ENCODE measurements at places on chromosomes 3 and 15.
A peak's percentile ranks its signal among the peaks of the same experiment; 100 is the strongest.

GRCh38 chr3:105351821-105352220 is 14.9 kb upstream of the ALCAM start:
- no peak for DNase-seq

DNA sequence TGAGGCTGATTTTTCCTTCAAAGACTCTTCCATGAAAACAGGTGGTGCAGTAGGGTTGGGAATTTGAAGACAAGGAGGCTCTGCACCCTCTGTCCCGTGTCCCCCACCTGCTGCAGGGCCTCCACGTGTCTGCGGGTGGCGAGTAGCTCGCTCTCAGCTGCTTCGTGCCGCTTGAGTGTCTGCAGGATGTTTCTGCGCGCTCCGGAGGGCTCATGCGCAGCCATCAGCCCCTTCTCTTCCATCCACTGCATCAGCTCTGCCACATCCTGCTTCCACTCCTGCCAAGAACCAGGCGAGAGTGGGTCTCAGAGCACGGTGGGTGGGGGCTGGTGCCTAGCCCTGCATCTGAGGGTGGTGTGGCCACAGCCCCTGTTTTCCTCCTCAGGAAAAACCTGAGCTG is 17.8 kb downstream of the SPTBN5 start:
- no peak for DNase-seq

DNA sequence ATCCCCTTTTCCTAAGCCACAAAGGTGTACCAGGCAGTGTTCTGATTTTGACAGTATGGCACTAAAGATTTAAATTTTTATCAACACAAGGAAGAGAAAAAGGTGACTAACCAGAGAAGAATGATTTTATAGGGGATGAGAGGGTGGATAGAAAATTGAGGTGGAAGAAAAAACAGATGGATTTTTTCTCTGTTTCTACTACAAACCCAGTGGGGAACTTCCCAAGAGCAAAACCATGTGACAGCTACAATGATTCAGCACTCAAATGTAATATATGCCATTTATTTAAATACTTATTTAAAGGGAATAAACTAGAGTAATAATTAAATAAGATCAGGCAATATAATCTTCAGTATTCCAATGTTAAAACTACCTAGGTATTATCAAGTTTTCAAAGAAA is 11.1 kb downstream of the DCUN1D1 start:
- DNase-seq, result no peak

GRCh38 chr15:30979457-30979856 is 12.0 kb downstream of the MTMR10 start:
- no peak for DNase-seq

DNA sequence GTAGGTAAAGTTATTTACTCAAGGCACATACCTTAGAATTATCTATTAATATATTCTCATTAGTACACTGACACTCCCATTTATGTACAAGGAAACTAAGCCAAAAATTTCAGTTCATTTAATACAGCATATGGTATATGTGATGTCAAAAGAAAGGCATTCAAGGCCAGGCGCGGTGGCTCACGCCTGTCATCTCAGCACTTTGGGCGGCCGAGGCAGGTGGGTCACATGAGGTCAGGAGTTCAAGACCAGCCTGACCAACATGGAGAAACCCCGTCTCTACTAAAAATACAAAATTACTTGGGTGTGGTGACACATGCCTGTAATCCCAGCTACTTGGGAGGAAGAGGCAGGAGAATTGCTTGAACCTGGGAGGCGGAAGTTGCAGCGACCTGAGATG is 435.2 kb downstream of the GBE1 start:
- DNase-seq, result no peak

- no peak for DNase-seq
Measured at GRCh38 chr3:194034346-194035336, 101.3 kb upstream of the HES1 start.

DNA sequence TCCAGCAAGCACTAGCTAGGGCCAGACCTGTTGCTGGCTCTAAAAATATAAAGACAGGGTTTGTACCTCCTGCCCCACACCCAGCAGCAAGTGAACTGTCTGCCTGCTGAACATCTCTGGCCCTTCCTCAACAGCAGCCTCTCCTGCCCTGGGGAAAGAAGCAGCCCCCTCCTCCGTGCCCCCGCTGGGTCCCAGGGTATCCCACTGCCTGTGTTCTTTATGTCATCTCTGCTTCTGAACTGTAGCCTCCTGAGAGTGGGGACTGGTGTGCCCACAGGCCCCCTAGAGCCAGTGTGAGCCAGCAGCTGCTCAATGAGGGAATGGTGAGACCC is 54.5 kb downstream of the ACAD9 start:
- no peak for DNase-seq

DNA sequence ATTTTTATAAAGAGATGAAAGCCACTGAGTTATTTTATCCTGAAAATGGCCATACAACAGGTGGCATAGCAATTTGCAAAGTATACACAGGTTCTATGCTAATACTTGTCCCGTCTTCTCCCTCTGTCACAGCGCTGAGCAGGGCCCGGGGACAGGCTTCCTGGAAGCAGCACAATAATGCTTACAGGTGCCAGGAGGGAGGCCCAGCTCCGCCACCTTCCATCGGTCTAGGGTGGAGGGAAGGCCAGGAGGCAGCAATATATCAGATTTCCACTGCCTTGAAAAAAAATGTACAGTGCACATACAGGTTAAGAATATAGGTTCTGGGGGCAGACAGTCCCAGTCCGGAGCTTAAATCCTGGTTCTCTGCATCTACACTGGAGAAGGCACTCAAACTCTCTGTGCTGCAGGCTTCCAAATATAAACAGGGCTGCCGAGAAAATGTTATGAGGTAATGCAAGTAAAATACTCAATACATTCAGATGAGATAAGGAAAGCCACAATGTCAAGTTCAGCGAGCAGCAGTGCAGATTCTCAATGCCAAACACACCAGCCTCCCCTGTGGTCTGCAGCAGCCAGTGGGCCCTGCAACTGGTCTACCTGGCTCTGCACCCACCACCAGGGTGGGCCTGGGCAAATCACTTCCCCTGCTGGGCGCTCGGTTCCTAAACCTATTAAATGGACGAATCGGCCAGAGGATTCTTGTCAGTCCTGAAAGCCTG is 189.6 kb downstream of the XXYLT1 start:
- DNase-seq, result no peak

DNA sequence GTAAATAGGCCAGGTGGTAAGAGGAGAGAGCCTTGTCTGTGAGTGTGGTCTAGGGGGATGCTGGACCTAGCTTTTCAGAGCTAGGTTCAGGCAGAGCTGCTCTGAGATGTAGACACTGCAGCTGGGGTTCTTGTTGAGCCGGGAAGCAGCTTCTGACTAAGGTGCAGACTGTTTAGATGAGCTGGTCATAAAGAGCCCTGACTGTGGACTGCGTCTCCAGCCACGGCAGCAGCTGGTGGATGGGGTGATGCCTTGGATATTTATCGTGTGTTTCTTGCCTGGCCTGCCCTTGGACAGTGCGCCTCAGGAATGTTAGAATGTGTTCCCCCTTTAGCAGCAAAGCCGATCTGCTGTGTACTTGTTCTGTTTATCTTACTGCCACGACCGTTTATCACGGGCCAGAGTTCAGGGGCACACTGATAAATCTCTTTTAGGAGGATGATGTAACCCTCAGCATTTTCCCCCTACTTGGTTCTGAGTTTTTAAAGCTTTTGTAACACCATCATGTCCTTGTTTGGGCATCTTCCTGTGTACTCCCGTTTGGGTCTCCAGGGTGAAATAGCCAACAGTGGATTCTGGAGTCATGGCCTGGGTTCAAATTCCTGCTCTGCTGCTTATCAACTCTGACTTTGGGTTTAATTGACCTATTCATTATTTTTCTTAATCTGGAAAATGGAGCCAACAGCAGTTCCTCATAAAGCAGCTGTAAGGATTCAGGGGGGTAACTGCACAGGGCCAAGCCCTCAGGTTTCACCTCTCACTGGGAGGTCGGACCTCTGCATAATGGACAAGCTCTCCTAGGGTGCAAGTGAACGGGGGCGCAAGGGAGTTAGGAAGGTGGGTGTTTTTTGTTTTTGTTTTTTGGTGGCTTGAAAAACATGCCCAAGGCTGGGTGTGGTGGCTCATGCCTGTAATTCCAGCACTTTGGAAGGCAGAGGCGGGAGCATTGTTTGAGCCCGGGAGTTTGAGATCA is 51.4 kb downstream of the FLNB start:
- no peak for DNase-seq

DNA sequence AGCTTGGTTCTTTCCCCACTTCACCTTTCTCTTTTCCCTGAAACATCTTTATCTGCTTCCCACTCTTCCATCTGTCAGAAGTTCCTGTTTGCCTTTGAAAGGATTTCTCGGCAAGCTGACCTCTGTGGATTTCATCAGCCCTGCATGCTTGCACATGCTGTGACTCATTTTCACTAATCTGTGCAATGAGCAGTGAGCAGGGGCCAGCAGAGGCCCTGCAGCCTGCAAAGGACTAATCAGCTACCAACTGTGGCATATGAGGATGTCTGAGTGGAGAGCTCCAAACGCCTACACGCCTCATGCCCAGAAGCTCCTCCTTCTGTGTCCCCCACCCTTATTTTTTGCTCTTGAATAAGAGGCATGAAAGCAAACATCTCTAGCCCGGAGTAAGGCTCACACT is 333.0 kb upstream of the SEMA6D start:
- DNase-seq, result no peak

DNA sequence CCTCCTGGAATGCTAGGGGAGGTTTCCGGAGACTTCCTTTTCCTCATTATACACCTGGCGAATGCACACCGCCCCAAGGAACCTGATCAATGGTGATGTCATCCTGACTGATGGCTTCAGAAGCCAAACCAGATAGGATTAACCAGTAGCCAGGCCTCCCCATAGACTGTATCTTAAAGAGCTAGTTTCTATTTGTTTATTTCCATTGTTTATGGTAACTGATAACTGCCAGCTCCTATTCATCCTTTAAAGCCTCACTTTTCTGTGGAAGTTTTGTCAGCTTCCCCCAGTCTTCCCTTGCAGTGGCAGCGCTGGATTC is at the start of gene MKRN2OS:
TSS of gene MKRN2OS (minus strand) at position 27 of the 319 bp plus-strand sequence. CDS start 35 bp downstream, outside the sequence.
- no peak for DNase-seq

DNA sequence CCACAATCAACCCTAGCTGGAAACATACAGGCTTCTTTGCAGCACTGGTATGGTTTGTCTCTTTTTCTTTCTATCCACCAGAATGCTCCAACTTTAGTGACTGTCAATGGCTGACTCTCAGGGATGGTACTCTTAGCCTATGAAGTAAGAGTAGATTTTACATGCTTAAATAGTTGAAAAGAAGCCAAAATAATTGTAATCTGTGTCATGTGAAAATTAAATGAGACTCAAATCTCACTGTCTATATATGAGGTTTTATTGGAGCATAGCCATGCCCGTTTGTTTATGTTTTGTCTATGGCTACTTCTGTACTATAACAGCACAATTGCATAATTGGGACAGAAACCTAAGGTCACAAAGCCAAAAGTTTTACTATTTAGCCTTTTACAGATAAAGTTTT is 29.1 kb upstream of the PDZRN3 start:
- no peak for DNase-seq

- no peak for DNase-seq
Measured at GRCh38 chr15:70502529-70502928, 260.8 kb downstream of the UACA start.

- DNase-seq, result no peak
Measured at GRCh38 chr3:50625231-50626182, 8.6 kb downstream of the MAPKAPK3 start.

DNA sequence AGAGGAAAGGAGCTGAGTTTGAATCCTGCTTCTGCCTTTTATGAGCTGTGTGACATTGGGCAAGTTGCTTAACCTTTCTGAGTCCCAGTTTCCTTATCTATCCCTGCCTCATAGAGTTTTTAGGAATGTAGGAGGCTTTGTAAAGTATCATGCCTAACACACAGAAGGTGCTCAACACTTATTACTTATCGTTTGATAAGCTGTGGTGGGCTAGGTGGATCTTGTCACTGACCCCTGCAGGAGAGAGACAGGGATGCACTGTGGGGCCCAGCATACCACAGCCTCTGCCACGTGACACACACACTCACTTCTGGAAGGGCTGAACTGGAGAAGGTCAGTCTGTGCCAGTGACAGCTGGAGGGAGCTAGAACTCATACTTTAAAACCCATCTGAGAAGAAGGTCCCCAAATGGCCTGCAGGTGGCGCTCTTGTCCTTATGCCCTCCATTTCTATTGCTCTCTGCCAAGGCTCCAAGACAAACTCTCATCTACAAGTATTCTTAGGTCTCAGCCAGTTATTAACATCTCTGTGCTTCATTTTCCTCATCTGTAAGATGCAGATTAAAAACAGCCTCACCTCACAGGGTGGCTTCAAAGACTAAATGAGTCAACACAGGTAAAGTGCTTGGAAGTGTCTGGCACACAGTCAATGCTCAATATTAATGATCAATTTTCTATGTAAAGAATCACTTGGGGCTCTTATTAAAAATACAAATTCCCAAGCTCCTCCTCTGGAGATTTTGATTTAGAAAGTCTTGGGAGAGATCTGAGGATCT is 57.5 kb upstream of the HACD2 start:
- DNase-seq, result peak; percentile 39

DNA sequence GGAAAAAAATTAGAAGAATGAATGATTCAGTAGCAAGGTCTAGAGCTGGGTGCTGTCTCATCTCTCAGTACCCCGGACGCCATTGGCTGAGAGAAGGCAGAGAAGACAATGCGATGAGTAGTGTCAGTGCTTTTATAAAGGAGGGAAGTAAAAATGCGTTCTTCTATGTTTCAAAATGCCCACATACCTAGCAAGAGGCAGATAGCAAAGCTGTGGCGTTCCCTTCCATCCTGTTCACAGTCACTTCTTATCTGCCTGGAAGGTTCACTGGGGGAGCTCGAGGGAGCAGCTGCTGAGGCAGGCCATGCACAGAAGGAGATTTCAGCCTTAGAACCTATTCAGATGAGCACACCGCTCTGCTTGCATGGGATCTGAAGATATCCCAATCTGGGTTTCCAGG is 234.0 kb downstream of the RPLP1 start:
- DNase-seq, result no peak

- no peak for DNase-seq
Measured at GRCh38 chr3:100844063-100844936, 135.0 kb downstream of the TFG start.

- DNase-seq, result no peak
Measured at GRCh38 chr3:82392203-82392775, 630.8 kb upstream of the GBE1 start.

- DNase-seq, result no peak
Measured at GRCh38 chr15:75225951-75226732, 24.5 kb downstream of the C15orf39 start.

DNA sequence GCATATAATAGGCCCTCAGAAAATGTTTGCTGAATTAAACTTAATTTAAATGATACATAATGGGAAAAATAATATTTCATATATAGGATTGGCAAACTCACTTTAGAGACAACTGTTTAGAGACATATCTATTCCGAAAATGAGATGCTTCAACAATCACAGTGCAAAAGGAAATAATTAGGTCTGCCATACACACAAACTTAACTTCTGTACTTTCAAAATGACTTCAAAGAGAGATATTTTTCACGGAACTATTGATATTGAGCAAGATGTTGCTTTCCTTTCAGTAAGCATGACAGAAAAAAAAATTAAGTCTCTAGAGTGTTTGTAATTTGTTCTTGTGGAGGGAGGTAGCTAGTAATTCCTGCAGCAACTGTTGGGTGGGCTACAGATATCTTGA is 769.5 kb downstream of the TUSC7 start:
- no peak for DNase-seq

DNA sequence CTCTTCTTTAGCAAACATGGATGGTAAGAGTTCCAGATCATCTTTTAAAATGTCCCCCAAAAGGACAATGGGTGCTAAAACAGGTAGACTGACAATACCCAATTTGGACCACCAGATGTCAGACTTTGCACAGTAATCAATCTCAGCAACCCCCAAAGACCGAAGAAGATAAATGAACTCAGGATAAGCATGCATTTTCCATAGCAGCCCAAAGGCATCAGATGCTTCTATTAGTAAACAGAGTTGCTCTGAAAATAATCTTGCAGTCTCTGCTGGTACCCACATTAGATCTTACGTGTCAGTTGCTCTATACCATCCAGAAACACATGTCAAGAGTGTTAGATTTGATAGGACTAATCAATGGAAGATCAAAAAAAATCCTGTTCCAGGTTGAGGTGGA is 20.6 kb downstream of the MYH15 start:
- peak; percentile 75 for DNase-seq

Data from CD4-positive, alpha-beta T cell treated with Interleukin-17A for 1 hour (primary cell).